KG1 (cell line): ENCODE measurements at places on chromosomes 6 and 20.

GRCh38 chr20:53699906-53700305 lies 106.3 kb upstream of the ZNF217 start:
- no peak for DNase-seq

- no peak for DNase-seq
Observed at GRCh38 chr20:20342066-20342465, 25.8 kb upstream of the INSM1 start.

DNA sequence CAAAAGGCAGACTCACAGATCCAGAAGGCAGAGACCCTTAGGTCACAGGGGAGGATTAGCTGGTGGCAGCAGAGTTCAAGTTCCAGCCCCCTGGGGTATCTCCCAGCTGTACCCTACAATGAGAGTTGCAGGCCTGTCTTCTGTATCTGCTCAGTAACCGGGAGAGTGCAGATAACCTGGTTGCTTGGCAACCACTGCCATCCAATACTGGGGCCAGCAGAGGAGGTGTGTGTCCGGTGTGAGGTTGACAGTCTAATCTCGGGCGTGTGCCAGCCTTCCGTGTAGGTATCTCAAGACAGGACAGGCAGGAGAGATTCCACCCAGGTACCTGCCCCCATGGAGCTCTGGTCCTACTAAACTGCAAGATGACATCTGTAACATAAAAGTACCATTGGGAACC lies 56.6 kb upstream of the TBC1D7 start:
- no peak for DNase-seq

- DNase-seq = no peak
Observed at GRCh38 chr20:48107560-48107959, 322.3 kb upstream of the SULF2 start.

DNA sequence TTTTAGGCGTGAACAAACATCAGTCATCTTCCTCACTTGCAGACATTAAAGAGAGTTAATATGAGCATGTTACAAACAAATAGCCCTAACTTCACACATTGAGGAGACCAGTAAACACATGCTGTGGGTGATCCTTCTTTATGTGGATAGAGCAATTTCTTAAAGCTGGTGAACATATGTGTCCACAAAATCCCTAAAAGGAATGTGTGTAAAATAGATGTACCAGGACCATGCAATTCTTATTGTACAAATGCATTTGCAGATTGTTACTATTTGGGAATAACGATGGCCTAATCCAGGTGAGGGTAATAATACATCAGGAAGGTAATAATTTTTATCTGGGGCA lies 228.9 kb downstream of the ALDH8A1 start:
- DNase-seq = no peak

- no peak for DNase-seq
Observed at GRCh38 chr6:84618046-84618752, 146.2 kb downstream of the TBX18 start.

GRCh38 chr6:155158030-155158843 lies 105.6 kb upstream of the CLDN20 start:
- DNase-seq = no peak

DNA sequence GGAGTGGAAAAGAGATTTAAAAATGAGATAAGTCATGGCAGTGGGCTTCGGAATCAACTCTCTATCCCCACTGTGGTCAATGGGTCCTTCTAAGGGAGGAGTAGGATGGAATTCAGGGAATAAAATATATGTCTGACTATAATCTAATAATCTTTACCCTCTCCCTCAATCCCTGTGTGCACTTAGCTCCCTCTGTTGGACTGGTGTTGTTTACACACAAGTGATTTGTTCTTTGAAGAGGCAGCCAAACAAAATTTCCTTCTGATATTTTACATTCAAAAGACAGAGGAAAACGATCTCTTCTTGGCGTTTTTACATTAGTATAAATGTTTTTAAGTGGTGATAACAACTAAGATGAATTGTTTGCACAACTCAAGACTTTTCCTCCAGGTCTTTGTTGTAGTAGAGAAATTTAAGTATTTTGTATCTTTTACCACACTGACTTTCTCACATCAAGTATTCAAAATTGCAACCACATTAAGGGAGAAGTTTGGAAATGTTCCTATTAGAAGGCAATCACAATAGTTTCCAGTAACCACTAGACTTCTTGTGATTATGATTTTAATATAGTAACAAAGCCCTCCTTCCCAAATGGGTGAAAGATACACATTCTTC lies 317.8 kb downstream of the CENPW start:
- DNase-seq = no peak

DNA sequence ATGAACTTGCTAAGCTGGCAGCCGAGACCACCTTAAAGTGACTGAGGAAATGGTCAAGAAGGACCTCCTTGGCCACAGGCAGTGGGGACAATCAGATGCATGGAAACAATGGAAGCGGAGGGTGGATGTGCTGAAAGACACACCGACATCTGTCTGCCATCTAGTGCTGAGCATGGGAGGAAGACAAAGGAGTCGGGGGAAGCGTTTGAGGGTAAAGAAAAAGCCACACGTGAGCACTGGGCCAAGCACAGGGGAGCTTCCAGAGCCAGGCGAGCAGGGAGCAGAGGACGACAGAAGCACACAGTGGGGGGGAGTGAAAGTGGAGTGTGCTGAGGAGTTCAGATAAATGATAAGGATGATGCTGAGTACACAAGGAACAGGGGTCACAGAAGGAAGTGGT lies 367.8 kb downstream of the ZFAND3 start:
- DNase-seq = no peak

DNA sequence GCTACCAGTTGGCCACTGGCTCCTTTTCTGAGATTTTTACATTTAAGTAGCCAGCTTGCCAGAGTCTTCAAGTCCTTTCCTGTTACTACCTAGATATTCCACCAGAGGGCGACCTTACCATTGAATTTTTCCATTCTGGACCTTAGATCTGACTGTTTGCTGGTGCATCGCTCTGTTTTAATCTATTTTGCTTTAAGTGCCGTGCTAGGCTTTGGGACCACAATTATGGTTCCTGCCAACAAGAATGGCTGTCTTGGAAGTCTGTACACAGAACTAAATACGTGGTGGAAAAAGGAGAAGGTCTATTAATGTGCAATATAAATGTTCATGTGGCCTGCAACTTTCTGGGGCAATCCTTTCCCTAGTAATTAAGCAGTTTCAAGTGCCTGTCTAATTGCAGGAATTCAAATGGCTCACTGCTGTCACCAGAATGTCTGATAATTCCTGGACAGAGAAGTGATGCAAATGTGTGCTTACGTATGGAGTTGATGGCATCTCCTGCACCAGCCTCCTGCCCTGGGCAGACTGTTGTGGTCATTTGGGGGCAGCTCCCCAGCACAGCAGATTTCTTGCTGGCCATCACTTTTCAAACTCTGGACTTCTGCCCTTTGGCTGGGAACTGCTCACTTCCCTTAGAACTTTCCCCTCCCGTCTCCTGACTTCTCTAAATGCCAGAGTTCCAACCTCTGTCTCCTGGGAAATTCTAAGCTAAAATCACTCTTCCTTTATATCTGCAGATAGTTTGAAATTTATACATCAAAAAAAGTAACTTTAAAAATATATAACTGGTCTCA lies 5.6 kb upstream of the HLA-DOA start:
- DNase-seq = peak; percentile 35

DNA sequence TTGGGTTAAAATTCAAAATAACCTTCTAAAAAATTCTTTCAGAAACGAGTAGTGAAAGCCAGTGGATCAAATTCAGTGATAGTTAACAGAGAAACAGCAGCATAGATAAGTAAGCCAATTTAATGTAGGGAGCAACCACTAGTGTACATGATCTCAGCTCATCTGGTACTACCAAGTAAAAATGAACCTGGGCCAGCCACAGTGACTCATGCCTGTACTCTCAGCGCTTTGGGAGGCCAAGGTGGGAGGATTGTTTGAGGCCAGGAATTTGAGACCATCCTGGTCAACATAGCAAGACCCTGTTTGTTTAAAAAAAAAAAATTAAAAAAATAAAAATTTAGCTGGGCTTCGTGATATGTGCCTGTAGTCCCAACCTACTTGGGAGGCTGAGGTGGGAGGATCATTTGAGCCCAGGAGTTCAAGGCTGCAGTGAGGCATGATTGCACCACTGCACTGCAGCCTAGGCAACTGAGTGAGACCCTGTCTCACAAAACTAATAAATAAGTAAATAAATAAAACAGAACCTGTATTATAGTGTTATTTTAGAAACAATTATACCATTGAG lies 32.4 kb downstream of the CBFA2T2 start:
- no peak for DNase-seq

DNA sequence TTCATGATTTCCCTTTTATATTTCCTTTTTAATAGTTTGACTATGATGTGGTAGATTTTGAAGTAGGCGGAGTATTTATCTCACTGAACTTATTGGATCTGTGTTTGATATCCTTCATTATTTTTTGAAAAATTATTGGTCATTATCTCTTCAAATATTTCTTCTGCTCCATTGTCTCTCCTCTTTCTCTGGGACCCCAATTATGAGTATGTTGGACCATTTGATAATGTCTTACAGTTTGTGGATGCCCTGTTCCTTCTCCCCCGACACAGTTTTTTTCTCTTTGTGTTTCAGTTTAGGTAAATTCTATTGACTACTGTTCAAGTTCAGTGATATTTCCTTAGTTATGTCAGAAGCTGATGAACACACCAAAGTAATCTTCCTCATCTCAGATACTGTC lies 49.4 kb upstream of the COL10A1 start:
- DNase-seq = no peak

GRCh38 chr6:69584913-69585729 lies 211.7 kb downstream of the LMBRD1 start:
- DNase-seq = peak; percentile 51

GRCh38 chr20:23125159-23125558 lies 39.0 kb upstream of the CD93 start:
- no peak for DNase-seq

- no peak for DNase-seq
Observed at GRCh38 chr6:29946223-29947076, 4.1 kb downstream of the HLA-A start.

GRCh38 chr6:88919032-88919431 lies 44.4 kb downstream of the RNGTT start:
- DNase-seq = no peak
